ENCODE measurements at places on chromosomes 3 and 15.

- no peak for DNase-seq
Observed at GRCh38 chr3:62888180-62888579, 13.0 kb upstream of the CADPS start.

- DNase-seq, result peak; percentile 42
Observed at GRCh38 chr3:135895106-135895733, 70.3 kb upstream of the PPP2R3A start.

- DNase-seq, result no peak
Observed at GRCh38 chr3:108292905-108293328, 3.4 kb upstream of the HHLA2 start.

DNA sequence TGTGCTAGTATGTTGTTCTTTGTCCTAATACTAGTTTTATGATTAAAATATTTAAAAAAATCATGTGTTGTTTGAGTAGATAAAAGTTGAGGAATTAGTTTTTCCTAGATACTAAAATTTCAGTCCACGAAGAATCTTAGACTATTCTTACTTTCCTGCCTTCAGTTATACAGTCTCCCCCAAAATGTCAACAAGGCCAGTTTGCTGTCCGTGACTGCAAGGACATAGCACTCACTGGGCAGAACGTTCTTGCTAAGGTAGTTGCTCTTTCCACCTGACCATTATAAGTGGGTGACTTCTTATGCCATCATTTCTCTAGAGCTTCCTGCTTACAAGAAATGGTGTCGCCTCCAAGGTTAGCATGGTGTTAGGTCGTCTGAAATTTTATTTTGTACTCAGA, 32.8 kb downstream of the KAT2B start:
- DNase-seq, result no peak

GRCh38 chr3:49519916-49520385, 34.3 kb upstream of the BSN start:
- no peak for DNase-seq

DNA sequence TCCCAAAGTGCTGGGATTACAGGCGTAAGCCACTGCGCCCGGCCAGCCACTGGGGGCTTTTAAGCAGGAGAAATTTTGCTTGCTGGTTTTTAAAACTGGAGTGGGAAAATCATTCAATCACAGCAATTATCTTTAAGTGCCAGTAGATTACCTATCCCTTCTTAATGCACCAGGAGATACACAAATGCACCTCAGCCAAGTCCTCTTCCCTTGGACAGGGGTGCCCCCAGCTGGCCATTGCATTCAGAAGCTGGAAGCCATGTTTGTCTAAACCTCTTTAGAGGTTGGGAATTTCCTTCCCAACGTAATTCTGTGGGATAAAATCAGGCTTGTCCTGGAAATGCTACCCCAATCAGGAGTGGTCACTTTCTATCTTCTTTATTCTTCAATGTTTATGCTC, 26.6 kb downstream of the MIX23 start:
- DNase-seq, result peak; percentile 22

- DNase-seq, result no peak
Observed at GRCh38 chr3:133986311-133986710, 43.4 kb downstream of the SLCO2A1 start.

- DNase-seq, result no peak
Observed at GRCh38 chr15:76972389-76973361, 22.3 kb upstream of the PSTPIP1 start.

DNA sequence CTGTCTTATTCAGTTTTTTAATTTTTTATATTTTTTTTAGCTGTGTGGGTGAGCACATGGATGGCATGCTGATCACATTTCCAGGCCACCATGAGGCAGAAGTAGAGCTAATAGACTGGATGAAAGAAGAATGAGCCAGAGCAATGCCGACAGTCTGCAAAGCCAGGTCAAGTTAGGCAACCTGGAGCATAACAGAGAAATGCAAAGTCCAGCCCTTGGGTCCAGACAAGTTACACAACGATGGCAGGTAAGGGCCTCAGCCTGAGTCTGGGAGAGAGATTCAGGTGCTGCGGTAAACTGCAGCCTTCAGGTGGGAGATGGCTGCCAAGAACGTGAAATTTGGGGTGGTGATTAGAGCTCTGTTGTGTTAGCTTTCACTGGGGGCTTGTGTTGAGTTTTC, 84.0 kb upstream of the CACNA2D3 start:
- DNase-seq, result no peak

DNA sequence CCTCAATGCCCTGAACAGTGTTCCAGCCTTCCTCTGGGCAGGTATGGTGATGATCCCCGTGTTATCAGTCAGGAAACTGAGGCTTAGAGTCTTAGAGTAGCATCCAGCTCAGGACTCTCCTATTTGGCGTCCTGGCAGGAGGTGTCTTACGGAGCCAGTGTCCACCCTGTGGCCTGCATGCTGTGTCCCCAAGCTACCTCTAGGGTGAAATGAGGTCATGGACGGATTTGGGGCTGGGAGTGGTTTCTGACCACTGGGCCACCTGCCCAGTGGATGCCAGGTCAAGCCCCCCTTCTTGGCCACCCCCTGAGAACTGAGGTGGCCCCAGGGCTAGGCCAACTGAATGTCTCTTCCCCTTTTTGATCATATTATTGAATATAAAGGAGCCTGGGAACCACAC, 27.2 kb upstream of the SLC6A6 start:
- no peak for DNase-seq

GRCh38 chr3:117479095-117479494, 769.5 kb downstream of the TUSC7 start:
- DNase-seq, result no peak

- DNase-seq, result no peak
Observed at GRCh38 chr15:60648928-60649679, 170.2 kb upstream of the ICE2 start.

DNA sequence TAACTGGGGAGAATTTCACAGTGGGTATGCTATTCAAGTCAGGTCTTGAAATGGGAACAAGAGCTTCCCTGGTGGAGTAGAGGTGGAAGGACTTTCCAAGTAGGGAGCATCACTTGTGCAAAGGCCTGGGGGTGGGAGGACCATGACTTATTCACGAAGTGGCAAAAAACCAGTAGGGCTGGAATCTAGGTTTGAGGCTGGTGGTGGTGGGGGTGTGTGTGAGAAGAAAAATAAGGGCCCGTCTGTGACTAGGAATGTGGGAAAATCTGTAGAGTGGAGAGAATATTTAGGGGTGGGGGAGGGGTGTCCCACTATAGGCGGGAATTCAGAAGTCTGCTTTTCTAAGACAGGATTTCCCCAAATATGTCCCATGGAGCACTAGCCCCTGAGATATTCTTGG, 271.9 kb upstream of the TBL1XR1 start:
- no peak for DNase-seq

GRCh38 chr3:16455001-16455400, 58.5 kb downstream of the RFTN1 start:
- DNase-seq, result no peak

DNA sequence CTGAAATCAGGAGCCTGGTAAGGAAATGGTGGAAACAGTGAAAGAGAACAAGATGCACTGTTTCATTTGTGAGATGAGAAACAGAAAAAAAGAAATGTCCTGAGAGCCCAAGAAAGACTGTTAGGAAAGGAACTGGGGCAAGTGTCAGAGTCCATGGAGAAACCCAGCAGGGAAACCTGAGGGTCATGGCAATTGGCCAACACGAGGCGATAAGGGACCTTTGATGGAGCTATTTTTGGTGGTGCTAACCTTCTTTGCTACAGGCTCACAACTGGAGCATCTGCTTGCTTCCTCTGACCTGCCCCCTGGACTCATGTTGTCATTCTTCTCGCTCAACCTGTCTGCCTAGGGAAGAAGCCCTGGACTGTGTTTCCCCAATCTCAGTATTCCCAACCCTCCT, 4.2 kb upstream of the TMEM41A start:
- no peak for DNase-seq

DNA sequence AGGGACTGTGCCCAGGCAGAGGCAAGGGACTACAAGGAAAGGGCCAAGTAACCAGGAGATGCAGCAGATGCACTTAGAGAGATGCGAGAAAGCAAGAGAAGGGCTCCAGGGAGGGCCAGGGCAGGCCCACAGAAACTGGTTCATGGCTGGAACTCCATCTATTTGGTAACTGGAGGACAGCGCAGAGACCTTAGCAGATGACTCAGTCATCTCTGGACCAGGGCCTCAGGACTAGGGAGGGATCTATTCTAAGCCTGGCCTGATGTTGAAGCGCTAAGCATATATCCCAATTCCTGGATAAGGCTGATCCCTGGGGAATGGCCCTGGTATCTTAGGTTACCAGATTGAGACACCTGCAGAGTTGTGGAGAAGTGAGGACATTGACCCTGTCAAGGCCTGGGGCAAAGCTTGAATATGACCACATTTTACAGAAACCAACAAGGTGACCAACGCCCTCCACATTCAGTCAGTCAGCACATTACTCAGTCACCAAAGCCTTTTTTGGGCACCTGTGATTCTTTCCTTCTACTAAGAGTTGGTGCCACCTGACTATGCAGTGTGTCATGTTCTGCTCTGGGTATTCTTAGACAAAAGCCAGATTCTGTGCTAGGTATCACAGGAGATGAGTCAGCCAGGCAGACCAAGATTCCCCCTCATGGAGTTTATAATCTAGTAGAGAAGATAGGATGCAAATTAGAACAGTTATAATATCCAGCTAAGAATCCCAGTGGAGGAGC, 68.4 kb upstream of the SLCO3A1 start:
- no peak for DNase-seq

- DNase-seq, result no peak
Observed at GRCh38 chr15:55669270-55669669, 73.7 kb downstream of the PRTG start.

DNA sequence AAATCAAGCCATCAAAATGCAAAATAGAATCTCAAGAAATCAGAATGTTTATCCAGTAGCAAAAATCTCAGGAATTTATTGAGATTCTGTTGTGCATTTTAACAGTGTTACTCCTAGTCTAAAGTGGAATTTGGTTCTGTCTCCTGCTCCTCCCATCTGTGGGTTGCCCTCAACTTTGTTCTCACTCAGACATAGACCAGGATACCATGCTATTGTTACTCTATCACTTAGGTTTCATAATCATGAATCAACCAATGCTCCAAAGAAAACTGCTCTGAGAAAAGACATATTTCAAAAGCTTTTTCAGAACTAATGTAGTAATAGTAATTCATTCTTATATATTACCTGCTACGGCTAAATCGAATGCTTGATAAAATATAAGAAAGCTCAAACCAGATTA, 274.7 kb downstream of the RBMS3 start:
- no peak for DNase-seq

- DNase-seq, result no peak
Observed at GRCh38 chr15:80041494-80042253, 17.8 kb upstream of the ZFAND6 start.

GRCh38 chr15:57611938-57612337, 20.2 kb downstream of the MYZAP start:
- DNase-seq, result no peak

GRCh38 chr3:169984292-169984691, 17.7 kb downstream of the SEC62 start:
- no peak for DNase-seq

DNA sequence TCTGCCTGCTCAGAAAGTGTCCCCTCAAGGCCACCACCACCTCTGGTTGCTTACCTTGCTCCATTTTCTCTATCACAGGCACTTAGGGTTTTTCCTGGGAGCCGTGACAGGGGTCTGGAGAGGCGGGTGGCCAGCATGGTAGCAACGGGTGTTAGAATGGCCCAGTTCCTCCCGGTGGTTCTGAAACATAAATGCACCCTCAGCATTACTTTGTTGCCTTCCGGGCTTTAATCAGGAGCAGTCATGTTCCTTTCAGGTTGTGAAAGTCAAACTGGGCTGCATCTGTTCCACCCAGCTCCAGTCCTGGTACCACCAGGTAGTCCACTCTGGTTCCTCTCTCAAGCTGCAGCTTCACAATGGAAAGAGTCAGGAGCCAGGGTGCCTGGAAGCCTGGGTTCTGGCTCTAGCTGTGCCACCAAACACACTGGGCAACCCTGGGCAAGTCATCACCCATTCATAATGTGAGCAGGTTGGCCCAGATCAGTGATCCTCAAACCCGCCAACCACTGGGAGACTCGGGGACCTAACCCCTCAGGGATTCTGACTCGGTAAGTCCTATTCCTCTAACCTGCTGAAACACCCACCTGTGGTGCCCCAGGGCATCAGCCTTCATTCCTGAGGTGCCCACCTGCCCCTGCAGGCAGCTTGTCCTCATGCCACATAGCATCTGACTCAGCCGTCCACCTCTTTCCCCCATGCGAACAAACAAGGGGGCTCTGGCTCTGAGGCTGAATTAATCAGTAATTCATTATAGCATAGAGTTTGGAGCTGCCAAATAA, 9.3 kb downstream of the BDH1 start:
- no peak for DNase-seq

DNA sequence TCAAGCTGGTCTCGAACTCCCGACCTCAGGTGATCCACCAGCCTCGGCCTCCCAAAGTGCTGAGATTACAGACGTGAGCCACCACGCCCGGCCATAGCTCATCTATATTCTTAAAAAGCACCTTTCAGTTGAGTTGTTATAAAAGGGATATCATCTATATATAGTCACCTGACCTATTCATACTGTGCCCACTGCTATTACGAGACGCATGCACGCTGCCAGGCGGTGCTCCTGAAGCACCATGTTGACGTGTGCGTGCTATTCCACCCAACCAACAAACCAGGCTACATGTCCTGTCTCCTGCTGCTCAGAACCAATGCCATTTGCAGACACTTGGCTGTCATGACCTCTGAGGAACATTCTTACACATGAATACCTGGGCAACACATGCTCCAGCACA, 17.6 kb downstream of the CYFIP1 start:
- no peak for DNase-seq

DNA sequence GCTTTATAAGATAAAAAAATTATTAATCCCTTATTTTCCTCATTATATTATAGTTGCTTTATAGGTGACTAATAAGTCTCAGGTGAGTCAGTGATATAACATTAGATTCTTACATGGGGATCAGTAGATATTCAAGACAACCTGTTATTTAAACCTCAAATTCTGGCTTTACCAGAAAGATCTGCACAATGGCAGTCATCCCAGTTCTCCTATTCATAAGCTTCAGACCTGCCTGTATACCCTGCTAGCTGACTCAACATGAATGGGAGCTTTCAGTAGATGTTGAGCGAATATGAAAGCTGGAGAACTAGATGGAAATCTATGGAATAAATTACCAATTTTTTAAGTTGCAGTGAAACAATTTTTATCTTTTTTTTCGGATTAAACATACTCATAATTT, 20.5 kb upstream of the CCDC54 start:
- no peak for DNase-seq

DNA sequence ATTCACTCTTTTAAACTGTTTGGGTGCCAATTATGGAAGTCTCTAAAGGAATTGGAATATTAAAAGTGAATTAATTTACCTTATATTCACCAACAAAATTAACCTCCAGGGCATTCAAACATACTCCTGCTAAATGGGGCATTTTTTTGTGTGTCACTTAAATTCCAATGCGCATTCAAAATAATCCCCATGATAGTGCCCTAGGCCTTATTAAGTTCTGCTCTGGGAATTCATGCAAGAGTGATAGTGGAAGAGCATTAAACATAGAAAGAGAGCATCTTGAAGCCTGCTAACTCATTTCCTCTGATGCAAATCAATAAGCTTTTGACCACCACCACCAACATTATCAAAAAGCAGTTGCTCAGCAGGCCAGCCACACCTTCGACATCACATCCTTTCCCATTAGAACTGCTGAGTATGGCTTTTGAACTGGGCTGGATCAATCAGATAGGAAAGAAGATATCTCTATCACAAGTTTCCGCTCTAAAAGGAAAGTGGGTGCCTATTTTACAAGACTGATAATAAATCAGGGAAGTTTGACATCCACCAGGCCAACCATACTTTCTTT, 156.7 kb downstream of the TMCO5A start:
- no peak for DNase-seq

- DNase-seq, result no peak
Observed at GRCh38 chr3:174444391-174444790, 414.7 kb upstream of the NAALADL2 start.
